ENCODE measurements at places on chromosomes 5 and 9.

DNA sequence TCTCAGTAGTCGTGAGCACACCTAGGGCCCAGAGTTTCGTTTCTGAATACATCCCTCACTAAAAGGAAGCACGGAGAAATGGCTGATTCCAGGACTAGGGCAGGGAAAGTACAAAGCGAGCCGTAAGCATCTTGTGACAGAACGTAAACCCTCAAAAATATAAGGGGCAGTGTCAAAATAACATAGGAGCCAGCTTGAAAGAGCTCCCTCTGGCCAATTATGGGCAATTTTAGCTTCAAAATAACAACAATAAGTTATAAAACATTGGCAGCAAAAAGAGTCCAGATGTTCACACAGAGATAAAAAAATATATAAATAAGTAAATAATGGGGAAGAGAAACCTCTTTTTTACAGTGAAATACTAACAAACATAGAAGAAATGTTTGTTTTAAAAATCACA, 18.5 kb upstream of the GLIS3 start:
- no peak for DNase-seq

DNA sequence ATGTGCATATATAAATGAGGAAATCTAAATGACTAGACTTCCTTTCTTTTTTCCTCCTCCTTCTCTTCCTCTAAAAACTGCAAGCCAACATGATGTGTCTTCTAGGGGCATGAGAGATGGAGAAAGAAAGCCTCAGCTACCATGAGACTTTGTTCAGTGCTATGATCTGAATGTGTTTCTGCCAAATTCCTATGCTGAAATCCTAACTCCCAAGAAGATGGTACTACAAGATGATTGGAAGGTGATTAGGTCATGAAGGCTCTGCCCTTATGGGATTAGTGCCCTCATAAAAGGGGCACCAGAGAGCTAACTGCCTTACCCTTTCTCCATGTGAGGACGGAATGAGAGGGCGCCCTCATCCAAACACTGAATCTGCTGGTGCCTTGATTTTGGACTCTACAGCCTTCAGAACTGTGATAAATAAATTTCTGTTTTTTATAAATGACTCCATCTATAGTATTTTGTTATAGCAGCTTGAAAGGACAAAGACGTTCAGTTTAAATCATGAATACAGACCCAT, 72.2 kb upstream of the IL6ST start:
- no peak for DNase-seq

DNA sequence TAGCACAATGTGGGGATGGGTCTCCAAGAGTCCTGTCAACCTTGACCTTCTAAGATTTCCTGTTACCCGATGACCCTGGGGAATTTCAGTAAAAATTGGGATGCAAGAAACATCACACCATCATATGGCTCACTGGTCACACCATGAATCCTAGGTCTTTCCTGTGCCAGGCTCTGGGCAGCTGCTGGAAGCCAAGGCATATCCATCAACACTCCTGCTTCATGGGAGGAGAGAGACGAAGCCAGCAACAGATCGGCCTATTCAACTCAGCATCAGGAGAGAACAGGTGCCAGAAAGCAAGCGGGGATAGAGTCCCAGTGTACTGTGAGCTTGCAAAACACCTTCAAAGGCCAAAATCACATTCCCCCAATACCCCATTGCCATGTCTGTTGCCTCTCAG, 6.5 kb upstream of the NEK6 start:
- DNase-seq: no peak

- DNase-seq: no peak
Observed at GRCh38 chr5:84725946-84726570, 341.4 kb upstream of the EDIL3 start.

DNA sequence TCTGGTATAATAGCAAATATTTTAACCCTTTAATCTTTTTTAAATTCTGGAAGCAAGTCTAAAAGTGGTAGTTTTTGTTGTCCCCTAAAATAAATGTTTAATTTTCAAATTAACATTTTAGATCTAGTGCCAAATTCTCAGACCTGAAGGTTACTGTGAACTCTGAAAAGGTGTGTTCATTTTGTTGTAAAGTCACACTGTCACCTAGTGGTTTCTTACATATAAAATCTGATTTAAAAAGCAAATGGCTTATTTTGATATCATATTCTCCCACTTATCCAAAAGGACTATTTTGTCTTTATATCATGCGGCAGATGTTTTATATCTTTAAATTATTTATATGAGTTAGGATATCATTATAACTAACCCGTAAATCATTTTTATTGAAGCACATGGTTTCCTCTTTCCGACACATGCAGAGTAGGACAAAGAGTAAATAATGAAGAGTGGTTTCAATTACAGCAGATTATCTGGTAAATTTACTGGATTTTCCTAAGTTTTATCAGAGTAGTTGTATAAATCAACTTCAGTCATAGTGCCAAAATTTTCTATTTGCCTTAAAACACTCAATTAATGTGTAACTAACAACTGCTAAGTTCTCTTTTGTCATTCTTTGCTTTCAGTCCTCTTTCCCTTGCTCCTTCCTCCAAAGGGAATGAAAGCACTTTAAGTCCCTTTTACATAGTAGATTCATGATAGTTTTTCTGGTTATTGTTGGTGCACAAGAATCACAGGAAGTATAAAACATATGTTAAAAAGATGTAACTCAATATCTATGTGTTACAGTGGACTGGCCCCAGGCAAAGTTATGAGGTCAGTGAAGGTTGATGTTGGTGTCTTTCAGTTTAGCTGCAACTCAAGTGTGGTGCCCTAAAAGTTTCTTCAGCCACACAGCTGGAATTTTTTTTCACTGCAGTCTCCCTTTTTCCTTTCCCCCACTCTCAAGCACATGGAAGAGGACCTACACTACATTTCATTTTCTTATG, 189.6 kb downstream of the COX7C start:
- DNase-seq: no peak

GRCh38 chr5:108615216-108615615, 132.5 kb upstream of the FER start:
- no peak for DNase-seq

GRCh38 chr5:79235634-79236361, at the start of gene JMY:
JMY (plus strand) TSS chr5:79236131; CDS start chr5:79236651, 520 bp downstream.
- peak; percentile 75 for DNase-seq

GRCh38 chr5:25006237-25006636, 361.5 kb upstream of the CDH10 start:
- no peak for DNase-seq

- no peak for DNase-seq
Observed at GRCh38 chr5:61886214-61886613, 419.8 kb upstream of the KIF2A start.

GRCh38 chr5:131514316-131515283, 120.4 kb downstream of the RAPGEF6 start:
- DNase-seq: no peak

GRCh38 chr9:121798941-121799340, 147.5 kb downstream of the DAB2IP start:
- no peak for DNase-seq

DNA sequence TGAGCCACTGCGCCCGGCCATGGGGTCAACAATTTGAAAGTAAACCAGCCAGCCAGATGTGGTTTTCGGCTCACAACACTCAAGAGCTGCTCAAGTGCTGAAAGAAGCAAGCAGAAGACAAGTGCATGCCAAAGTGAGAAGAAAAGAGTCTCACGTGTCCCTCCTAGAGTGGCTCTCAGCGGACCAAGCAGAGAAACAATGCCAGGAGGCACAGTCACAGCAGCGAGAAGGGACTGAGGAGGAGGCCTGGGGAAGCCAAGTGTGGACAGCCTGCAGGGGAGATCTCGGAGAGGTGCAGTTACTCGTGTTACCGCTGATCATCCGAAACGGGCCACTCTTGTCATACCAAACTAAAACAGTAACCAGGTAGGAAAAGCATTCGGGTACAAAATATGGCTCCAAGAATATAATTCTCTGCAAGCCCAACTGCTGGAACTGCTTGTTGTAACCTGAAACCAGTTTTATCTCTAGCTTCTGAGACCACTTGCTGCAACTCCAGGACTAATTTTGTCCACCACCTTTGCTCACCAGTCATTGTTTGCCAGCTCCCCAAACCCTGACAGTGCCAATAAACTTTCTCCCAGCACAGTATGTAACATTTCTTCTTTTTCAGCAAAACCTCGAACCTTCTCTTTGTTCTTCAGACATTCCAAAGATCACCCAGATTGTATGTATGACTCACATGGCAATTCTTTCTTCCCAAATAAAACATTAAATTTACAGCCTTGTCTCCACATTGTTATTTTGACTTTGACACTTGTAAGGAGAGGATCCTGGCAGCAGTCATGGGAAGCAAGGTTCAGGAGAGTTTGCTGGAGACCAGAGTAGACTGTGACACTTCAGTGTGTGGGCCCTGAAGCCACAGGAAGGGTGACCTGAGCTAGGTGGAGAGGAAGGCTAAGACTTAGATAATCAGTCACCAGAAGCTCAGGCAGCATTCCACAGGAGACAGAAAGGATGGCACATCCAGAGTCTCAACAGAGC, 6.3 kb downstream of the SLC35D2 start:
- peak; percentile 23 for DNase-seq

DNA sequence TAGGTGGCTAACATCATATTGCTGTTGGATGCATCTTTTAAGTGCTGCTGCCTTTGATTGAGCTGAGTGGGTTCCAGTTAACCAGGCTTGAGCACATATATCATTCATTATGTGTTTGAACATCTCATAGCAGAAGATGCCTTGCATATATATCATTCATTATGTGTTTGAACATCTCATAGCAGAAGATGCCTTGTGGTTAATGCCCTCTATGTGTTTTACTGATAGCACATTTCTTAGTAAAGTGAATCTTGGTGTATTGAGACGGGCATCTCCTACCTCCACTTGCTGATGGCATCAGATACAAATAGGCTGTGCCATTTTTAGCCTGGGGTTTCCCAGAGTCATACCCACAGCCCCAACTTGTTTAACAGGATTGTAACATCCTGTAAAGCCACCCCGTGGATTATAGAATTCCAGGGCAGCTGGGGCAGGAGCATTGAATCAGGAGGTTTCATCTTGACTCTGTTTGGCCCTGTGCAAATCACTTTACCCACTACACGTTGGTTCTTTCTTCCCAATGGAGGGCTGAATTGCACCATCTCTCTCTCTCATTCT, 26.5 kb downstream of the MTAP start:
- DNase-seq: no peak

GRCh38 chr9:137368431-137369035, 54.4 kb downstream of the EXD3 start:
- DNase-seq: no peak

- DNase-seq: no peak
Observed at GRCh38 chr9:80435591-80435990, 863.8 kb downstream of the TLE4 start.

DNA sequence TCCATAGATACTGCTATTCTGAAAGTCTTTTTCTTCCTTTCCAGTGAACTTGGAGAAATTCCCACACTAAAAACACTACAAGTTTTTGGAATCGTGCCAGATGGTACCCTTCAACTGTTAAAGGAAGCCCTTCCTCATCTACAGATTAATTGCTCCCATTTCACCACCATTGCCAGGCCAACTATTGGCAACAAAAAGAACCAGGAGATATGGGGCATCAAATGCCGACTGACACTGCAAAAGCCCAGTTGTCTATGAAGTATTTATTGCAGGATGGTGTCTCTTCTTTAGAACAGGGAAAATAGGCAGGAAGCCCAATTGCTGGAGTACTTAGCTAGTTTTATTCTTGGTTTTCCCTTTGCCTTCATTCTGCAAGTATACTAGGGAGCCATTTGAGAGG, 29.9 kb downstream of the SKP2 start:
- no peak for DNase-seq

- DNase-seq: no peak
Observed at GRCh38 chr5:106418196-106418595, 1252.5 kb downstream of the EFNA5 start.

DNA sequence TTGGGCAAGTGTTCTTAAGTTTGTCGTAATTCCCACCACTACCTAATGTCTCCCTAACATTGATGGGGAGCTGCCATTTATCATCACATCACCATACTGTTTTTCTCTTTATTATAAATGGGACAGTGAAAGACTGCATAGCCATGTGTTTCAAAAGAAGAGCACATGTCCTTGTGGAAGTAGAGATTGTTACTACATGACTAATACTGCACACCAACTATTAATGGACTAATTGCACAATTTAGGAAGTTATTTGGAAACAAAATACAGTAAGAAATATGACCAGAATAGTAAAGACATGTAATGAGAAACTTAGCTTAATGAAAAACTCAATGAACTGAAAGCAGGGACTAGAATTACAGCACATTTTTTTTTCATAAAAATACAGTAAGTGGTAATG, 12.0 kb upstream of the ELOVL7 start:
- DNase-seq: no peak

- DNase-seq: no peak
Observed at GRCh38 chr5:61549530-61549929, 217.5 kb downstream of the ZSWIM6 start.

DNA sequence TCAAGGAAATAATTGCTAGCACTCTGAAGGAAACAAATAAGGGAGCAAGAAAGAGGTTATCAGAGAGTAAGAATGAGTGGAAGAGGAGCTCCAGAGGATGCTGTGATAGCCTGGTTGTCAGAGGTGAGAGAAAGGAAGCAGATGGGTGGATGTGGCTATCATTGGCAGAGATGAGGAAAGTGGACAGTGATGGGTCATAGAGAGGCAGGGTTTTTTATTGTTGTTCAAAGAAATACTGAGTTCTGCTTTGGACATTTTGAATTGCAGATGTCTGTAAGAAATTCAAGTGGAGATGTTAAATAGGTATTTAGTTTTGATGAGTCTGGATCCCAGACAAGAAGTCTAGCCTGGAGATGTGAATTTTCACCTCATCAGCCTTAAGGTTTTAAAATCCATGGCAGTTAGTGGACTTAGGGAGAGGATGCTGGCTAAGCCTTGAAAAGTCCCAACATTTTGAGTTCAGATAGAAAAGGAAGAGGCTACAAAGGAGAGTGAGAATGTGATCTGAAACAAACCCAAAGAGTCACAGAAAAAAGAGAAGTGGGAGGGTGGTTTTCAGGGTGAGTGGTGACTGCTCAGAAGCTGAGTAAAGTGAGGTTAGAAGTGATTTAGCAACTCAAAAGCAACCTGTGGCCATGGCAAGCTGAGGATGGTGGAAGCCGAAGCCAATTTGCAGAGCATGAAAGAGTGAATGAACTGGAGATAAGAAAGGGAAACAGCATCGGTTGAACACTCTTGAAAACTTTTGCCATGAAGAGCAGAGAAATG, 50.4 kb downstream of the PPIC start:
- DNase-seq: no peak

GRCh38 chr5:32443145-32443540, 1.4 kb downstream of the ZFR start:
- DNase-seq: no peak

- DNase-seq: peak; percentile 24
Observed at GRCh38 chr5:140054086-140054689, 11.1 kb upstream of the NRG2 start.

DNA sequence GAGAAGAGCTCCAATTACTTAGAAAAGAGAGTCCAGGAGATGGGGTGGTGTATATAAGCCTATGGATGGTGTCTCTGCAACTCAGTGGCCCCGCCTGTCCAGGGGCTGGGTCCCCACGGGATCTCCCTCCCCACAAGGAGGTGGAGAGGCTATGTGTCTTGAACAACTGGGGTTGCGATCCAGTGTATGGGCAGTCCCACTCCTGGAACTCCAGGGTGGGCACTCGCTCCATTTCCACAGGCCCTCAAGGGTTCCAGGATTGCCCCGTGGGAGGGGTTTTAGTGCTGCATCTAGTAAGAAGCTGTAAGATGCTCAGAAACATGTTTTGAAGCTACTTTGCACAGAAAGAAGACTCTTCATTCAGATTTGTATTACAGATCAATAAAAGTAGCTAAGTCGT, 558 bp upstream of the SMAD5 start:
- no peak for DNase-seq

GRCh38 chr5:131787736-131788135, 9.1 kb downstream of the FNIP1 start:
- no peak for DNase-seq
